Right forelimb (tissue), 1 donor: ENCODE measurements at places on chromosomes 11 and 22.
A peak's percentile ranks its signal among the peaks of the same experiment; 100 is the strongest.

DNA sequence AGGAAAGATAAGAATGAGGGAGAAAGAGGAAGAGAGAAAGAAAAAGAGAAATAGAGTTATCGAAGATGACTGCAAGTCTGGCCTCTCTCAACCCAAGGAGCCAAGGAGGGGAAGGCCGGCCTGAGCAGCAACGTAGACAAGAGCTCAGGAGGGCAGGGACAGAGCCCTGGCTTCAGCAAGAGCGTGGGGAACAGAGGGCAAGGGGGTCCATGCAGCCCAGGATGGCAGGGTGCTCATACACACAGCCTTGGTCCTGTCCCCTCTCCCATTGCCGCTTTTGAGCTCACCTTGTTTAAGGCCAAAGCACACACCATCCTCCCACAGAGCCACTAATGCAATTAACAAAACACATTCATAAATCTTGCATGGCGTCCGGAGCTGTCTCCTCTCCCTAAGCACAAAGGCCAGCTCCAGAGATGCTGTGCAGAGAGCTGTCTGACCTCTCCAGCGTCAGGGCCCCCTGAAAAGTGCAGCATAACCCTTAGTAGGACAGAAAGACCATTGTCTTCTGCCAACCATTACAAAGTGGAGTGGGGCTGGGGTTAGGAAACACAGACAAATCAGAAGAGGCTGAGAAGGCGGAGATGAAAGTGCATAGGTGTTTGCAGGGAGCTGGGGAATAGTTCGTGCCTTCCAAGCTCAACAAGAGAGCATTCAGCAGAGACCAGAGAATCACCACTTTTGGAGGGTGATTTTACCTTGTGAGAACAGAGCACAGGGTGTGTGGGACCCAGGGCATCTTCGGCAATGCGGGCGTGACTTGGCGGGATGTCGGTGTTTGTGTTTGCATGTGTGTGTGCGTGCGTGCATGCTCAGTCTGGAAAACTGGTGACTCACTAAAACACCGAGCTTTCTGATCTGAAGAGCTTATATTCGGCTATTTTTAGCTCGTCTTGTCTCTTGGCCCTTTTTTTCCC is 28.2 kb upstream of the JAM3 start:
- DNase-seq = no peak

DNA sequence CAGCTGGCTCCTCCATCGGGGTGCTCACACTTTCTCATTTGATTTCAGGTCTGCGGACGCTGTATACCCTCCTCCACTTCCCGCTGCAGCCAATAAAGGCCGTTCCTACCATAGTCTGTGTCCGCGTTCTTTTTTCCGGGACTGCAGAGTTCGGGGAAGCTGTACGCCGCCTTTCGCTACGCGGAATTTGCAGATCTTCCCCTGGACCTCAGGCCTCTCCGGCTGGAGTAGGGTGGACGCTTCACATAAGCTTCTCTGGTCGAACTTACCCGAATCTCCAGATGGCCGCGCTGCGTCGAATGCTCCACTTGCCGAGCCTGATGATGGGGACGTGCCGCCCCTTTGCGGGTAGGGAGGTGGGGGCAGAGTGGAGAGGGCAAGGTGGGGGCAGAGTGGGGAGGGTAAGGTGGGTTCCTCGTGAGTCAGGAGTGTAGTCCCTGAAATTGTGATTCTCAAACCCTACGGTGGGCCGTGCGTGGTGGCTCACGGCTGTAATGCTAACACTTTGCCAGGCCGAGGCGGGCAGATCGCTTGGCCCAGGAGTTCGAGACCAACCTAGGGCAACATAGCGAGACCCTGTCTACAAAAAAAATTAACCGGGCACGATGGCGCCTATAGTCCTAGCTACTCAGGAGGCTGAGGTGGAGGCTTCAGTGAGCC is 617 bp downstream of the CSKMT start:
- no peak for DNase-seq

DNA sequence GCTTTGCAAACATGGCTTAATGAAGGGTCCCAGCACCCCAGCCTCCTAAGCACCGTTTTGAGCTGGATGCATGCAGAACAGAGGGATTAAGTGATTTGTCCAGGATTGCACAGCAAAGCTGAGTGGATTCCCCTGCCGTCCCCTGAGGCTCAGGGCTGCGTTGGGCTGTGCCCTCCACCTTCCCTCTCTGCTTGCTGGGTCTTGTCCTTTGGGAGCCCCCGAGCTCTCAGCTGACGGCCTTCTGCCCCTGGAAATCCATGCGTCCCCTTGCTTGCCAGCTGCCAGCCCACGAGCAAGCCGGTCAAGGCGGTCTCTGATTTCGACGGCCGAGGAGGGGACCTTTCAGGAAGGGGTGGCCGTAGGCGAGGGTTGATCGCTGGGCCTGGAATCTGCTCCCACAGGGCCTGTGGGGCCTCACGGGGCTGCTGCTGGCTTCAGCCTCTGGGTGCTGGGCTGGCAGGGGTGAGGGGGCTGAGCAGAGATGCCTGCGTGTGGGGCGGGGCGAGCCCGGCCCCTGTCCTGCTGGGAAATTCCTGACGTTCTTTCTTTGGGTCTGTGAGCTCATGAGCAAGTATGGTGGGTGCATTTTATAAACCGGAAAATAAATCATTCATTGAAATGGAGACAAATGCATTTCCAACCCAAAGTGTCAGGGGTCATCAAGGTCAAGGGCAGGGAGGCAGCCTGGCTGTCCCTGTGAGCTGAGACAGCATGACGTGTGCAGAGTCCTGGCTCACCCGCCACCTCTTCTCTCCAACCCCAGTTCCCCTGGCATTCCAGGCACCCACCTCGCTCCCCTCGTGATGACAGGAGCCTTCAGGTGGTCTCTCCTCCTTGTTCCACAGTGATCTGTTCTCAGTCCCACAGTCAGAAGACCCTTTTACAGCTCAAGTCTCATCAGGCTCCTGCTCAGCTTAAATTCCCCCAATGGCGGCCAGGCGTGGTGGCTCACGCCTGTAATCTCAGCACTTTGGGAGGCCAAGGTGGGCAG is 28.1 kb downstream of the FGF4 start:
- no peak for DNase-seq

DNA sequence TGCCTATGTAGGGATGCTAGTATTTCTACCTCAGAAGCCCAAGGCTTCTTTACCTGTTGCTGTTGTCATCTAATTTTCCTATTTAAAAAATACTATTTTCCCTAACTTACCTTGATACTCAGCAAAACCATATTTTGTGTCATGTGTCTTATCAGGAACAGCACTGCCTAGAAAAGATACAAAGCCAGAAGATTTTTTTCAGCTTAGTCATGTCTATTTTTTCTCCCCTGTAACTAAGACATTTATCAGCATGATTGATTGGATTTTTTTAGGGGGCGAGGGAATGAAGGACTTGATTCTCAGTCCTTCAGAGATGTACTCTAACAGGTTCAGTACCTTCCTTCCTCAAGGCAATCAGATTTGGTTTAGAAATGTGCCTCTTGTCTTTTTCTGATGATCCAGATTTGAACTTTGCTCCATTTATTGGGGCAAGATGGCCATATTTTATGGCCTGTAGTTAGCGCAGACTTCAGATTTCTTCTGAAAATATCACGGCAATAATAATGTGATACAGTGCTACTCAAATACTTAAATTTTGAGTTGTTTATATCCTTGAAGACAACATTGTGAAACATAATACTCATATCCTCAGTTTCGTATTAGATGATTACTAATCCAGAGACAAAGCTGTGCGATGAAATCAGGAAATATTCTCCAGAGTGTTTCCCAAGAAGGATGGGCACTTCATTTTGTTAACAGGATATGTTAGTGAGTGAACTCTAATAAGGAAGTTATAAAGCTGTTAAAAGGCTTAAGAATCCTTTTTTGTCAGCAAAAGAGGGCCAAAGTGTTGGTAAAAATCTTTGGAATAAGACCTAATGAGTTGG is 3.8 kb upstream of the PIK3IP1 start:
- no peak for DNase-seq

- peak; percentile 75 for DNase-seq
These were observed 531 bp downstream of the PIM3 start for GRCh38 chr22:49961005-49961600.

- no peak for DNase-seq
These were observed 97.0 kb upstream of the PRR5 start for GRCh38 chr22:44604991-44605390.

- no peak for DNase-seq
These were observed 18.2 kb upstream of the WDR74 start for GRCh38 chr11:62857541-62857982.

DNA sequence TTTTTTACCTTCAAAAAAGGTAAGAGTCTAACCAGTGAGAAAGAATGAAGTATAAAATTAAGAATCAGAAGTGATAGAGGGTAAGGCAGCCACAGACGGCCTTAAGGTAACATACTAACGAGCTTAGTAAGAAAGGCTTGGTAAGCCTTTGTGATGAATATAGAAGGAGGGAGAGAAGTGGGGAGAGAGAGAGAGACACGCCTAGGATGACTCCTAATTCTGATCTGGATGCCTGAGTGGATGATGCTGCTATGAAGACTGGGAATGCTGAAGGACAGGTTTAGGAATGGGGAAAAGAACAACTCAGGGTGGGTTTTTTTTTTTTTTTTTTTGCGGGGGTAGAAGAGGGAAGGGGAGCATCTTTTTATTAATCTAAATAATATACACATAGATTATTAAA is 4.8 kb downstream of the FBXO3 start:
- DNase-seq = no peak

DNA sequence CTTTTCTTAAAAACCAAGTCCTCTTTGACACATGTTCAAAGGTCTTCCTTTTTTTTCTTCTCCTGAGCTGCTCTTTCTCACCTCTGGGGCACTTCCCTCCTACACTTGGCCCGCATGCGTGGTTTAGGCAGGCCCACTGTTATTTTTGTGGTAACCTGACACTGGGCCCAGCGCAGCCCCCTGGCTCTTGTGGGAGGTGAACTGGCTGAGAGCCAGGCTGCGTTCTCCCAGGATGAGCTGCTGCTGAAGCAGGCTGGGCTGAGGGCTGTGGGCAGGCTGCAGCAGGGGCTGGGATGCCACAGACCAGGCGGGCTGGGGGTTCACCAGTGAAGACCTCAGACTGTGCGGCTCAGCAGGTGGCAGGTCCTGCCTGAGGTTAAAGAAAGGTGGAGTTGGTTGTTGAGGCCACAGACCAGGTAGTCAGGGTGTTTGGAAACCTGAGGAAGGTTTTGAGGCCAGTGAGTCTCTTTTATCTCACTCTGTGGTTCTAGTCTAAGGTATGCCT is 72.4 kb downstream of the TEAD1 start:
- peak; percentile 73 for DNase-seq

- DNase-seq = no peak
These were observed 180.5 kb upstream of the ZBED5 start for GRCh38 chr11:11038352-11038751.

GRCh38 chr11:65438257-65439151 is 15.9 kb downstream of the NEAT1 start:
- DNase-seq = no peak
